ENCODE measurements at places on chromosomes 6 and 20.

- DNase-seq, result no peak
These were observed 13.6 kb upstream of the SASH1 start for GRCh38 chr6:148328876-148329555.

DNA sequence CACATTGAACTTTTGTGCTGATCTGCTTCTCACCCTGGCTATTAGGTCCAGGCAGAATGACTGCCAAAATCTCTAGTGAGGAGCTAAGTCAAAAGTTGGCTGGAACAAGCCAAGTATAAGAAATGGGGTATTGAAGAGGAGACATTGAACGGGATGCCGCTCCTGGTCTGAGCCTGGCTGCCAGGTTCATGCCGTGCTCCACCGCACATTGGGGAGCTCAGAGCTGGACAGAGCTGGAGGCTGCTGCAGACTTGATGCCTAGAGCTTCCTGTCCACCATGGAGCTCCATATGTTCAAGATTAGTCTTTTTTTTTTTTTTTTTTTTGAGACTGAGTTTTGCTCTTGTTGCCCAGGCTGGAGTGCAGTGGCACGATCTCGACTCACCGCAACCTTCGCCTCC, 4.1 kb upstream of the IFT52 start:
- DNase-seq, result no peak

- peak; percentile 95 for DNase-seq
These were observed 26.8 kb downstream of the DACT2 start for GRCh38 chr6:168292826-168293225.

DNA sequence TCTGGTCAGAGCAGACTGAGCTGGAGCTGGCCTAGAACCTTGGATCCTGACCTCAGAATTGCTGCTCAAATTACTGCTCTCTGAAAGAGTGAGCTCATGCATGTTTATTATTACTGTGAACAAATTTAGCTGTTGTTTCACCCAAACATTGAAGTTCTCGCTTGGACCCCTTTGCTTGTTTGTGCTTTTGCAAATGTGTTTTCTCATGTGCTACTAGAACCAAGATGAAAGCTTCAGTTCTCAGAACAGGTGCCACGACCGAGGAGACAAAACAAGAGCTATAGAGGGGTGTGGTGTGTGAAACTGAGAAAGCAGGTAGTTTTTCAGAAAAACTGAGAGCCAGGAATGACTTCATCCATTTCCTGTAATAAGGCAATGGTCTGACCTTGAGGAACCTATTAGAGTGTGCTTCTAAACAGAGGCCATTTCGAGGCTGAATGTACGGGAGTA, 50.0 kb upstream of the ESR1 start:
- no peak for DNase-seq

DNA sequence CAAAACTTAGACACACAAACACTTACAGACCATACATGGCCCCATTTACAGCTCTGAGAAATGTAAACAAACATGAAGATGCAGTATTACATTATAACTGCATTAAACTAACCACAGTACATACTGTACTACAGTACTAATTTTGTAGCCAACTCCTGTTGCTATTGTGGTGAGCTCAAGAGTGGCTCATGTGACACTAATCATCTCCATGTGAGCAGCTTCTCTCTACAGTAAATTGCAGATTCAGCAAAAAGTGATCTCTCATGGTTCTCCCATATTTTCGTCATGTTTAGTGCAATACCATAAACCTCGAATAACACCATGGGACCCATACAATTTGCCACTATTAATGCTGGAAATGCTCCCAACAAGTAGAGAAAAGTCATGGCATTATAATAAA, 860.4 kb downstream of the EPHA7 start:
- no peak for DNase-seq

DNA sequence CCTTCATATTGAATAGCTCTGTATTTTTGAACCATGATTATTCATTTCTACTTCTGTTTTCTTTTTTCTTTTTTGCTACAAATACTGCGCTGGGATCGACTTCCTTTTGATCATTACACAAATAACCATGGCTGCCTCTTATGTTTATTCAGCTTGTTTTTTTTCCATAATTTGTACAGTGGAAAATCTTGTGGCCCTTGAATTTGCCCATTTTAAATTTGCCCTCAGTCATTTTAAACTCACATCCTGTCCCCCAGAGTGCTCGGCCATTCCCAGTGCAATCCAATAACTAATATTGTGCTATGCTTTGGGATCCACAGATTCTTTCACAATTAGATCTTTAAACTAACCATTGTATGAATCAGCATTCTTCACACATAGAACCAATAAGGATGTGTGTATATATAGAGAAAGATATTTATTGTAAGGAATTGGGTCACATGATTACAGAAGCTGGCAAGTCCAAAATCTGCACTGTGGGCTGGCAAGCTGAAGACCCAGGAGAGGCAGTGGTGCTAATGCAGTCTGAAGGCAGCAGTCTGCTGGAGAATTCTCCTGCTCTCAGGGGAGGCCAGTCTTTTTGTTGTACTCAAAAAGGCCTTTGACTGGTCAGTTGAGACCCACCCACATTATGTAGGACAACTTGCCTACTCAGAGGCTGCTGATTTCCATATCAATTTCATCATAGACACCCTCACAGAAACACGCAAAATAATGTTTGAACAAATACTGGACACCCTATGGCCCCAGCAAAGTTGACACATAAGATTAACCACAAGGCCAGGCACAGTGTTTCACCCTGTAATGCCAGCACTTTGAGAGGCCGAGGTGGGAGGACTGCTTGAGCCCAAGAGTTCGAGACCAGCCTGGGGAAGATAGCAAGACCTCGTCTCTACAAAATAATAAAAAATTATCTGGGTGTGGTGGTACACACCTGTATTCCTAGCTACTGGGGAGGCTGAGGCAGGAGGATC, 147.1 kb downstream of the MTHFD1L start:
- DNase-seq, result no peak

- no peak for DNase-seq
These were observed 670 bp upstream of the COL11A2 start for GRCh38 chr6:33192671-33193602.

GRCh38 chr20:25279403-25279802, 31.5 kb downstream of the PYGB start:
- no peak for DNase-seq

DNA sequence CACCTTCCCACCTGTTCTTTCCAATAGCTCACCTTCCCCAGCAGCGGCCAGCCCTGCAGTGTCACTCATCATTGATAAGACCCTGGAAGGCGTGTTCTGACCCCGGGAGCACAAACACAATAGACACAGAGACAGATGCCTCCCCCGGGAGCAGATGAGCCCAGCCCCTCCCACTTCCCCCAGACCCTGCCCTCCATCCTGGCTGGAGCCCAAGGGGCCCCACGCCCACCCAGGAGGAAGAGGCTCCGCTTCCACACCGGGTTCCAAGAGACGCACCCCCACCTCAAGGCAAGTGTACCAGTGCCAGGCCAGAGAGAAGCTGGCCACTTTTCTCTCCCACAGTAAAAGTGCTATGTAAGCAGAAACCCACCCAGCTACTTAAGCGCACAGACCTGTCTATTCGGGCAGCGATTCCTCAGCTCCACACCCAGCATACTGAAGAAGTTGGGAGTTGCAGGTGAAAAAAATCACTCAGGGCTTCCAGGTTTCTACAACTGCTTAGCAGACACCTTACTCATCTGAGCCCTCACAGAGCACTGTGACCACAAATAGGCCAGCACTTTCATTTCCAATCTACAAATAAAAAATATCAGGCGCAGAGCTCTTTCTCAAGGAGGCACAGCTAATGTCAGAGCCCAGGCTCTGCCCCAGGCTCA, 93.4 kb upstream of the NXT1 start:
- DNase-seq, result no peak

DNA sequence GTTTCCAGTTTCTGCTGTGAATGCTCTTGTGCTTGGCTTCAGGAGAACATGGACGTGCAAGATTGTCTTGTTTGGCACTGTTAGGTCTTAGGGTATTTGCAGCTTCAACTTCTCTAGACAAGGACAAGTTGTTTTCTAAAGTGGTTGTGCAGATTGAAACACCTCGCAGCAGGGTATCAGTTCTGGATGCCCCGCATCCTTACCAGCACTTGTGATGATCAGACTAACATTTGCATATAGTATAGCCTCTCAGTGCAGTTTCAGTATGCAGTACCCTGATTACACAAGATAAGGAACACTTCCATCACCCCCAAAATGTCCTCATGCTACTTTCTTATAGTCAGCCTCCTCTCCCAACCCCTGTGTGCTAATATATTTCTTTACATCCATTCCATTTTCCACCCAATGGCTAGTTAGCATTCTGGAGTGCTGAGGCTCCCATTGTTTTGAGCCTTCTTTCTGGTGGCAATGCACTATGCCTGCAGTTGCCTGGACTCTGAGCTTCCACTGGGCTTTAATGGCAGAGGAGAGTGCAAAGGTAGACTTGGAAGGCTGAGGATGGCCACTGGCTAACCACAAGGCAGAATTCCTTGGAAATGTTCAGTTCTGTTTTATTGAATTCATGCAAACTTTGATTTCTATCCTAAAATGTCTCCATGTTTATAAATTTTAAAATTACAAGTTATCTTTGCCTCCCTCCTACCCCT, 35.4 kb downstream of the KIF3B start:
- DNase-seq, result no peak

GRCh38 chr20:19288636-19289035, 76.2 kb downstream of the SLC24A3 start:
- no peak for DNase-seq

GRCh38 chr6:15628499-15629131, 34.2 kb downstream of the DTNBP1 start:
- DNase-seq, result no peak

- DNase-seq, result no peak
These were observed 9.3 kb upstream of the TXNDC5 start for GRCh38 chr6:7919871-7920270.

DNA sequence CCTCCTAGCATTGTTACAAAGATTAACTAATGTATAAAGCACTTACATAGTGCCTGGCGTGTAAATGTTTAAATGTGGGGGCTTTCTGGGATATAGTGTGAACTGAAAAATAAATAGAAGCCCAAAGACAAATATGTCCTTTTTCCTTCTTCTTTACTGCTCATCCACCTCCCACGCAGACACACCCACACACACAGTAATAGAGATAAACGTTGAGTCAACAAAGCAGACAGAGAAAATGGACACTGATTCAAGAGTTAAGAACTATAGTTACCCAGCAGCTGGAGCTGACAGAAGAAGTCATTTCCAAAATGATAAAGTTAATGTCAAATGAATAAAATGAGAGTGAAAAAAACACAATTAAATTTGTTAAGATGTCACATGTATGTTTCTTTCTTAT, 68.3 kb downstream of the FHL5 start:
- DNase-seq, result no peak

GRCh38 chr20:52799130-52799529, 173.0 kb upstream of the TSHZ2 start:
- no peak for DNase-seq

GRCh38 chr6:25942561-25943147, 12.2 kb upstream of the SLC17A2 start:
- DNase-seq, result no peak

DNA sequence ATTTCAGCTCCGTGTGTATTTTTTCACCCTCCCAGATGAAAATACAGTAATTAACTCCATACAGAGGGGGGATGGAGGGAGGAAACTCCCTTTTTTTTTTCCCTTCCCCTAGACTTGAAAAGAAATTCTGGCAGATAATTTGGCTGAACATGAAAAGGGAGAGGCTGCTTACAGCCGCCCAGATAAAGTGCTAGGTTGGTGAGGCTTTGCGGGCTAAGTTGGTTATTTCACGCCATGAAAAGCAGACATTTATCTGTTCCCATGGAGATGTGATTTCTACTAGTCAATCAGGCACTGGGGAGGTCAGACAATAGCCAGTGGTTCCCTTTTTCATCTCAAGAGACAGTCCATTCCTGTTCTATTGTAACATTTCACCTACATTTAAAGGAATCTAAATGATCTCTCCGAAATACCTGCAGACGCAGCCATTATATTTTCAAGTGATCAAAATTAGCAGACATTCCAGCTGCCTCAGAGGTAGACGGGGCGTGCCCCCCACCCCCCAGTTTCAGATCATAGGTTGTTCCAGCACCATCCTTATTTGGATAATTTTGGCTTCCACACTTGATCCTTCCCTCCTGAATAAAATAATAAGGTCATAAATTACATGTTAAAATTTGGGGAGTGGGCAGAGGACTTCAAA, 143.9 kb upstream of the ZNF217 start:
- no peak for DNase-seq

DNA sequence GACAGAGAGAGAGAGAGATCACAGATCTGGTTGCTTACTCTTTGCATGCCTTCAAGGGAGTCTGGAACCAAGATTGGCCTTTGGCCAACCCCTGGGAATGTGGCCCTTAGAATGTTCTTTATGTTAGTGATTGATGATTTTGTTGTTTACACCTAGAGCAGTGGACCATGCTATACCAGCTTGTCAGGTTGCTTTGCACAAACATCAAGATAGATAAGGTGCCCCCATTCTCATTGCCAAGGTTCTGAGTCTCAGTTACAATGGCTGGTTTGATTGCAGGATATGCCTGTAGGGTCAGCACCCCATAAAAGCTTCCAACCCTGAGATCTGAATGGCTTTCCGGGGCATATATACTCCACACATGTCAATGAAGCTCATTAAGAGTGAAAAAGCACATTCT, 53.5 kb upstream of the SLC2A12 start:
- no peak for DNase-seq

DNA sequence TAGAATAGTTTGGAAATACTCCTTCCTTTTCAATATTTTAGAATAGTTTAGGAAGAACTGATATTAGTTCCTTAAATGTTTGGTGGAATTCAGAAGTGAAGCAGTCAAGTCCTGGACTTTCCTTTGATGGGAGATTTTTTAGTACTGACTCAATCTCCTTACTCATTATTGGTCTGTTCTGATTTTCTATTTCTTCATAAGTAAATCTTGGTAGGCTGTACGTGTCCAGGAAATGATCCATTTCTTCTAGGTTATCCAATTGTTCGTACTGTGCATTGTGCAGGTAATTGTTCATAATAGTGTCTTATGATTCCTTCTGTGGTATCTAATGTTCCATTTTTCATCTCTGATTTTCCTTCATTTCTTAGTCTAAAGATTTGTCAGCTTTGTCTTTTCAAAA, 138.9 kb downstream of the SYCP2 start:
- DNase-seq, result no peak

GRCh38 chr6:18601516-18602020, 214.4 kb downstream of the RNF144B start:
- no peak for DNase-seq

- DNase-seq, result no peak
These were observed 645.9 kb downstream of the GRIK2 start for GRCh38 chr6:102039441-102039840.

DNA sequence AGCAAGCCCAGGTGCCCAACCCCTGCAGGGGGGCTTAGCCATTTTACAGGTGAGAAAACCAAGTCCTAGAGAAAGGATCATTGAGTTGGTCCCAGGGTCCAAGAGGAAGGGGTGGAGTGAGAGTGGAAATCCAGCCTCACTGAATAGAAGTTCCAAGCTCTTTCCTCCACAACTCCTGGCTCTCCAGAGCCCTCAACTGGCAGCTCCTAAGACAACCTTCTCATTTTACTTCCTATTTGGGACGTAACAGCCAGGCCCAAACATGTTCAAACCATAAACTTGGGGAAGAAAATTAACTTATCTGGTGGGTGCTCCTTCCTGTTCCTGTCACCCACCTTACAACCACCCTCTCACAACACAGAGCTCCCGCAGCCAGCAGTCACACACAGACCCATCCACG, 57.9 kb downstream of the PRND start:
- no peak for DNase-seq

All from NCI-H1417 treated with DMSO at 0.1 percent for 48 hours (cell line).